Naive B cell (primary cell): ENCODE measurements at places on chromosomes 2 and 18. TPM values are rescaled to one million over a fixed set of nuclear protein-coding genes. Genes with fewer than 3 reads are reported as not detected.
A peak's percentile ranks its signal among the peaks of the same experiment; 100 is the strongest.

DNA sequence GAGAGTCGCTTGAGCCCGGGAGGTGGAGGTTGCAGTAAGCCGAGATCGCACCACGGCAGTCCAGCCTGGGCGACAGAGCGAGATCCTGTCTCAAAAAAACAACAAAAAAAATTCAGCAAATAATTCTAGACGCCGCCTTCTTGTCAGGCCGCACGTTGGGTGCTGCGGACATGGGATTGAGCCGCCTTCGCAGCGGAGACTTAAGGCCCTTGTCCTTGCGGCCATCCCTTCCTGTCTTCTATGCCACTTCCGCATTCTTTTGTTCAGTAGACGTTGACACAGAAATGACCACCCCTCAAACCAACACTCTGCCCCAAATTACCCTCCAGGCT, 15.8 kb downstream of the PTPN18 start:
- DNase-seq: no peak

GRCh38 chr2:139237023-139237422, 456.8 kb upstream of the NXPH2 start:
- no peak for DNase-seq

- peak; percentile 19 for DNase-seq
Observed at GRCh38 chr2:41782306-41783158, 265.3 kb upstream of the PKDCC start.

- no peak for DNase-seq
Observed at GRCh38 chr2:67669766-67670165, 272.6 kb downstream of the ETAA1 start.

GRCh38 chr2:12797815-12798214, 81.1 kb downstream of the TRIB2 start:
- no peak for DNase-seq

DNA sequence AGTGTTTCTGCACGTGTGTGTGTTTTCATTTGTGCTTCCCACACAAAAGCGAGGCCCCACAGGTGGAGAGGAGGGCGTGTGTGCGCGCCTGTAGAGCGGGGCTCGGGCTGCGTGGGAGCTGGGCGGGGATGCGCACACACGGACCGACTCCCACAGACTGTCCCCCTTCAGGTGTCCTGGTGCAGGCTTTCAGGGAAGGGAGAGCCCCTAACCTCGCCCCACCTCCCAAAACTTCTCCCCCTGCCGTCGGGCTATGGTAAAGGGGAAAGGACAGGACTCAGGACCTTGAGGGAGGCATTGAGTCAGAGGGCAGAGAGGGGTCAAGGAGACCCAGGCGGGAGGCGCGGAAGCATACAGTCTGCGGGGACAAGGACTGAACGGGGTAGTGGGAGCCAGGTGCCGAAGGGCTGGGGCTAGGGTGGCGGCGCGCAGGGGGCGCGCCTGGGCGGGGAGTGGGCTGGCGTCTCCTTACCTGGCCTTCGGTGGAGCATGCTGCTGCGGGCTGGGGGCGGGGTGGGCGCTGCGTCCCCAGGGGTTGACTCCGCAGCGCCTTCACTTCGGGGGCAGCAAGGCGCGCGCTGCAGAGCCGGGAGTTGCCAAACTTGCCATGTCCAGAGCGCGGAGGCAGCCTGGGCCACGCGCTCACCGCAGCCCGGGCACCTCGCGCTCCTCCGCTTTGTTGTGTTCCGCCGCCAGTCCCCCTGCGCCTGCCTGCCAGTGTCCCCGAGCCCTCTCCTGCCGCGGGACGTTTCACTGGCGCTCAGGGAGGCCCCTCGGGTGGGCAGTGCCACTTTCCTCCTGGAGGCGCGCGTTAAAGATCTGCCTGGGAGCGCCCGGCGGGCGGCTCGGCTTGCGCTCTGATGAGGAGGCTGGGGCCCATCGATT, 302.0 kb downstream of the NCKAP5 start:
- no peak for DNase-seq

DNA sequence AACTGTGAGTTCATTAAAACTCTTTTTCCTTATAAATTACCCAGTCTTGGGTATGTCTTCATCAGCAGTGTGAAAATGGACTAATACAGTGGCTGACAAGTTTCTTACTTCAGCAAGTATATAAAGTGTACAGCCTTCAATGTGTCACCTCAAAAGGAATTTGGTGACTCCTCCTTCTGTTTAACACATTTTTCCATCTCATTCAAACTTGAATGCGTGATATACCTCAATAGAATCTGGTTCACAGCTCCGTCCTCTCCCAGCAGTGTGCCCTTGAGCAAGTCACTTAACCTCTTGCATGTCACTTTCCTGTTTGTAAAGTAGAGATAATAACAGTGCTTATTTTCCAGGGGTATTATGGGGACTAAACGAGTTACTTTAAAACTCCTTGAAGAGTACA, 159.6 kb downstream of the CCBE1 start:
- no peak for DNase-seq

Gene SERPINB12
- not detected for polyA plus RNA-seq

Gene LINC00305
- not detected for polyA plus RNA-seq

DNA sequence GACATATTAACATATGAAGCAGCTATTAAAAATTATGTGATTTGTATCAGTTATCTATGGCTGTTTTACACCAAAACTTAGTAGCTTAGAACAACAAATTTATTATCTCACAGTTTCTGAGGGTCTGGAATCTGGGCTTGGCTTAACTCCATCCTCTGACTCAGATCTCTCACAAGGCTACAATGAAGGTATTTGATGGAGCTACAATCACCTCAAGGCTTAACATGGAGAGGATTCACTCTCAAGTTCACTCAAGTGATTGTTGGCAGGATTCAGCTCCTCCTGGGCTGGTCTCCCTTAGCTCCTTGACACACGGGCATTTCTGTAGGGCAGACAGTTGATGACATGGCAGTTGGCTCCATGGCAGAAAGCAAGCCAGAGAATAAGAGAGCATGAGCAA, 133.0 kb upstream of the SLC14A2 start:
- DNase-seq: no peak

DNA sequence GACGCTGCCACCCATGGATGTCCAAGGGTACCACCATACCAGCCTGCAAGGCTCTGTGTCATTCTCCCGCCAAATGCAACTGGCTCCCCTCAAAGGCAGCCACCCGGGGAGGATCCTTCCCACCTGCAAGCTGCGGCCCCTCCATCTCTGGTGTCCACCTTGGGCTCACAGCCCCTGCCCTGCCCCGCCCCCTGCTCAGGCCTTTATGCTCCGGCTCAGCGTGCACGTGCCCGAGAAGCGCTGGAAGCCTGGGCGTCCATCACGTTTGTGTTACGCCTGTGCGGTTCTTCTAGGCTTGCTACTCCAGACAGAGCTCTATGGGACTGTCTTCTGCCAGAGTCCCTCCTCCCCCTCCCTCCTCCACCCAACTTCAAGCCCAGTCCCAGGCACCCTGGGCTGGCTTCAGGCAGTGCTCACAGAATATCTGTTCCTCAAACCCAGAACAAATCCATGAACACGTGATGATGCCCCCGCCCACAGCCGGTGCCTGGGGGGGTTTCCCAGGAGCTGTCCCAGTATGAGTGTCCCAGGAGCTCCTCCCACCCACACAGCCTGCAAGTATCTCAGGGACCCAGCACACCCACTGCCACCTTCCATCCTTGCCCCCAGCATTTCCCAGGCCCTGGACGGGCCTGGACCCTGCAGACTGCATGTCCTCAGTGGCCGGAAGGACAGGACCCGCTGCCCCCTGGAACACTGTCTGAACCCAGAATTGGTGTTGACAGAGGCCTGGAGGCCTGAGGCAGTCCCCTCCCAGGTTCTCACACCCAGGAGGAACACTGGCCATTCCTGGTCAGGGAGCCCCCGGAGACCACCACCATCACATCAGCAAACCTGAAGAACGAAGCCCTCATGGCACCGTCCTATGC, 30.3 kb downstream of the KIF1A start:
- no peak for DNase-seq

- DNase-seq: no peak
Observed at GRCh38 chr2:169221745-169222369, 140.5 kb downstream of the LRP2 start.

Gene G6PC2
- polyA plus RNA-seq: not detected
